ENCODE measurements at places on chromosomes 3 and 15. TPM values are rescaled to one million over a fixed set of nuclear protein-coding genes. Genes with fewer than 3 reads are reported as not detected.
A peak's percentile ranks its signal among the peaks of the same experiment; 100 is the strongest.

DNA sequence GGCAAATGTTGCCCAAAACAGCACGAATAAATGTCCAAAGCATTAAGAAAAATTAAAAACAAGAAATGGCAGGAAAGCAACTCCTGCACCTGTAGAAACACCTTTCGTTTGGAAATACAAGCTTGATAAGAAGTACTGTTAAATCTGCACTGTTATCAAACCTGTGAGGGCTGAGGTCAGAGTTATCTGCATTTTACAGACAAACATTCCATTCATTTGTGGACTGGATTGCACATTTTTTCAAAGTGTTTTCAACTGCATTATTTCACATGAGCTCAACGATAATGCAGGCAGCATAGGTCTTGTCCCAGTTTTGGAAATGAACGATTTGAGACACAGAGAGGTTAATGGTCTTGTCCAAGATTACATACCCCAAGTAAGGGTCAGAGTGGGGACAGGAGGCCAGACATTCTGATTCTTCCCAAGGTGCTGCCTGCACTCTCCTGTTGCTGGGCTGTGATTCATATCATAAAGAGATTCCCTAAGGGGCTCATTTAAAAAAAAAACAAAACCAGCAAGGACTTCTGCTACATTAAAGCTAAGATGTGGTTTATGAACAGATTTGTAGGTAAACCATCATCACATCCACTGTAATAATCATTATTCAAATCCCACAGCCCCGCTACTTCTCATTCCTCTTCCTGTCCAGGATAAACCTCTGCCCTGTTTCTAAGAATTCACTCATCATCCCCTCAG is 13.0 kb downstream of the GUCA1C start:
- no peak for DNase-seq

- DNase-seq: no peak
These were observed 3.6 kb downstream of the SOX14 start for GRCh38 chr3:137767538-137768360.

DNA sequence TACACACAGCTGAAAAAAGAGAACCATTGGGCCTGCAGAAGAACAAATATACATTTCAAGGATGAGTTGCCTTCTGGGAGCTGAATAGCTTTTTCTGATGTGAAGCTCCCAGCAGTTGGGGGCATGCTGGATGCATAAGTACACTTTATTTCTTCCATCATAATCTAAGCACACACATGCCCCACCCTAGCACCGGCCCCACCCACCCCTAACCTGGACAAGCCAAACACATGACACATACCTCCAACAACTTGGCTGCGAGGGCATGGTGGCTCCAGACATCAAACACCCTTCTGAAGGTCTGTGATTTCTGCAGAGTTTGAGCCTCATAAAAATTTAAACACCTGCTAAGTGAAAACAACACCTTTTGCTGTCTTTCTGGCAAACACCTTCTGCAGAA is 307.2 kb upstream of the TRIM42 start:
- no peak for DNase-seq

DNA sequence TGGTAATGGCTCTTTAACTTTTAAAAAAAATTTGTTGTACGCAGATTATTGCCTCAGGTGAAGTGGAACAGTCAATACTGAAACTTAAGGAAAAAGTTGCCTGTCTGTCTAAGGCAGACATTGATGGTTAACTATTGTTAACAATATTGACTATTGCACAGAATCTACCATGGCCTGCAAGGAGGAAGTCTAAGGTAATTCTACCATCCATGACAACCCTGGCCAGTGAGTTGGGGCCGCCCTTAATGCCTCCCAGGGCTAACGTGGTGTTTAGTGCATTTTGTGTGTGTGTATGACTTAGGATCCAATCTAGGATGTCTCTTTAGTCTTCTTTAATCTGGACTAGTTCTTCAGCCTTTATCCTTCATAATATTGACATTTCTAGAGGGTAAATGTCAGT is 2.1 kb upstream of the CPB1 start:
- DNase-seq: no peak

DNA sequence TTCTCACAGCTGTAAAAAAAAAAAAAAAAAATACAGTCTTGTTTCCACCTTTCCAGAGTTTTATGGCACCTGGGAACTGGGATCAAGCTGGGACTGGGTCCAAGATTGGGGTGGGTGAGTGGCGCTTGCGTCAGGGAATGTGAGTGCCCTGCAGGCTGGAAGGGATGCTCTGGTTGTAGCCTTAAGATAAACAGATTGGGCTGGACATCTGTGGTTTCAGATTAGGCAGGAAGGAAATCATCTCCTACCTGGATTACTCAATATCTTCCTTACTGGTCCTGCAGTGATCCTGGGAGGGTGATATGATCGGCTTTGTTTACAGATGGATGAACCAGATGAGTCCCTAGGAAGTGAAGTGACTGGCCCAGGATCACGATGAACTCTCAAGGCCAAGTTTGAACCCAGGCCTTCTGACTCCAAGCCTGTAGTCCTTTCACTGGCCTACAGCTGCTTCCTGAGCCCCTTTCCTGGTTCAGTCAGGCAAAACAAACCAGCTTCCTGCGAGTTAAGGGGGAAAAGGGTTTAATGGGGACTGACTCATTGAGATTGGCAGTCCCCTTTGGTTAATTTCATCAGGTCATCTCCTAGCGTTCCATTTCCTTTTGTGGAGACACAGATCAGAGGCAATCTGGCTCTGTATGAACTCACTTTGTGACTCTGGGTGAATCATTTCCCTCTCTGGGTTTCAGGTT is 179.8 kb downstream of the THSD4 start:
- no peak for DNase-seq

DNA sequence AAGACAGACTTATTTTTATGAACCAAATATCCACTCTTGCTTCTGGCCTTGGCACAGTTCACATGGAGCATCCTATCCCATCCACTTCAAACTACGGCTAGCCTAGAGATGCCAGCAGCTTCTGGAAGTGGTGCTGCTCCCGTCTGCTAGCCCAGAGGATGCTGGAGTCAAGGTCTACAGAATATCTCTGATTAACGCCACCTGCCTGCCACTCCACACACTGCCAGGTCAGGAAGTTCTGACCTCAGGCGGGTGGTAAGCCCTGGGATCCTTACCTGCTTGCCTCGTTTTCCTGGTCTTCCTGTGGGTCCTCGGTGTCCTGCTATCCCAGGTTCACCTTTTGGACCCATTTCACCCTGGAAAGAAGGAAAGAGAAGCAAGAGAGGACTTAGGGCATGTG is 42.9 kb downstream of the EAF1 start:
- DNase-seq: no peak

GRCh38 chr3:43627360-43627759 is 5.5 kb upstream of the ANO10 start:
- DNase-seq: no peak

- no peak for DNase-seq
These were observed 17.3 kb downstream of the HDAC11 start for GRCh38 chr3:13497386-13497785.

DNA sequence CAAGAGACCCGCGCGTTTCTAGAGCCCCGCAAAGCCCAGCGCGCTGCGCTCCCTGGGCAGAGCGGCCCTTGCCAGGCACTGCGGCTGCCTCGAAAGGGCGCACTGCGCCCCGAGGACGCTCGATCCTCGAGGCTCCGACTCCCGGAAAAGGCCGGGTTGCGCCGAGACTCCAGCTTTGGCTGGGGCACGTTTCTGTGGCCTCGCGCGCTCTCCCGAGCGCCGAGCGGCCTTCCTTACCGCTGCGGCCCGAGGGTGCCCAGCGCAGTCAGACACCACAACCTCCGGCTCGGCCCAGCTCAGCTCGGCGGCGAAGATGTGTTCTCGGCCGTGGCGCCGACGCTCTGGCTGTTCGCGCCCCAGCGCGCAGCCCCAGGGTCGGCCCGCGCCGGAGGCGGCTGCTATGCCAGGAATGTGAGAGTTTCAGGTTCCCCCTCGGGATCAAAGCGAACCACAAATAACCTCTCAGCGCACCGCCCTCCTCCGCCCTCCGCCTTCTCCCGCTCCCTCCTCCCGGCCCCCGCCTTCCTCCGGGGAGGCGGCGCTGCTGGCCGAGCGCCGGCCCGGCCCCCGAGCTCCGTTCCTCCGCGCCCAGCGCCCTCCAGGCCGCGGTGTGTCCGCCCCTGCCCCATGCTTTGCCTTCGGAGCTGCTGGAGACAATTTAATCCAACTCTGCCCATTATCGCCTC is at the start of gene AMOTL2:
TSS of gene AMOTL2 (minus strand) at position 343 of the 686 bp plus-strand sequence. CDS start 3,014 bp downstream, outside the sequence.
- peak; percentile 23 for DNase-seq

- no peak for DNase-seq
These were observed 74.8 kb upstream of the P2RY1 start for GRCh38 chr3:152760024-152760563.

DNA sequence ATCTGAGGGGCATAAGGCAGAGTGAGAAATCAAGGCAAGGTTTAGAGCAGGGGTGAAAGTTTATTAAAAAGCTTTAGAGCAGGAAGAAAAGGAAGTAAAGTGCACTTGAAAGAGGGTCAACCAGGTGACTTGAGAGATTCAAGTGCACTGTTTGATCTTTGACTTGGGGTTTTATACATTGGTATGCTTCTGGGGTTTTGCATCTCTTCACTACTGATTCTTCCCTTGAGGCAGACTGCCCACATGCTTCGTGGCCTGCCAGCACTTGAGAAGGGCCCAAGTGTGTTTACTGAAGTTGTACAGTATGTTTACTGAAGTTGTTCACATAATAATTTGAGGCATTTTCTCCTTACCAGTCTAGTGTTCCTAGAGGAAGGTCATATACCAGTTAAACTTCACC is 367.0 kb upstream of the UBE2E2 start:
- DNase-seq: no peak

- DNase-seq: no peak
These were observed 46.3 kb downstream of the ZBTB20 start for GRCh38 chr3:115100806-115101205.

- DNase-seq: no peak
These were observed 19.1 kb downstream of the KBTBD8 start for GRCh38 chr3:67017211-67017610.

DNA sequence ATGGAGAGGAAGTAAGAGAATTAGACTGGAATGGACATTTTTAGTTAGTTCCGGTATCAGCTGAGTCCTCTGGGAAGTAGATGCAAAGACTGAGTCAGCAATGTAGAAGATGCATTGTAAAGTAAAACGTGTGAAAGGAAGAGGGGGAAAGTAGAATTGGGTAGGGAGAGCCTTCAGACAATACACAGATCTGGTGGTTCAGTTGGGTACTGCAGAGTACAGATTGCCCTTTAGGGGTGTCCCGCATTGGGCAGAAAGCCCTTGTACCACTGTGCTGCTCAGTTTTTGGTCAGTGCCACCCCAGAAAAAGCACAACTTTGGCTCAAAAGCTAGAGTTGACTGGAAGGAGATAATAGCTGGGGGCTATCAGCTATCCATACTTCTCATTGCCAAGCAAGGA is 247.4 kb downstream of the KBTBD8 start:
- no peak for DNase-seq

GRCh38 chr3:39291903-39292329 is 12.1 kb upstream of the CX3CR1 start:
- DNase-seq: peak; percentile 82

DNA sequence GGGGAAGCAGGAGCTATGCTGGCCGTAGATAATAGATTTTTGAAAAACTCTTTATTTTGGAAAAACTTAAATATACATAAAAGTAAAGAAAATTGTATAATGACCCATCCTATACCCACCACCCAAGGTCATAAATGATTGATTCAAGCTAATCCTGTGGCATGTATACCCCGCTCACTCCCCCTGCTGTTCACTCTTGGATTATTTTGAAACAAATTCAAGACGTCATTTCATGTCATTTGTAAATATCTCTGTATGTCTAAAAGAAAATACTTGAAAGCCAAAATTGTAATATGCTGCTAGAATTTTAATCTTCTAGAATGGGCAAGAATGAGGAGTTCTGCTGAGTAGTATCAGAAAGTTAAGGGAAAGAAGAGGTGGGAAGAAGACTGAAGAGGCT is 241.7 kb downstream of the FEZF2 start:
- DNase-seq: no peak

DNA sequence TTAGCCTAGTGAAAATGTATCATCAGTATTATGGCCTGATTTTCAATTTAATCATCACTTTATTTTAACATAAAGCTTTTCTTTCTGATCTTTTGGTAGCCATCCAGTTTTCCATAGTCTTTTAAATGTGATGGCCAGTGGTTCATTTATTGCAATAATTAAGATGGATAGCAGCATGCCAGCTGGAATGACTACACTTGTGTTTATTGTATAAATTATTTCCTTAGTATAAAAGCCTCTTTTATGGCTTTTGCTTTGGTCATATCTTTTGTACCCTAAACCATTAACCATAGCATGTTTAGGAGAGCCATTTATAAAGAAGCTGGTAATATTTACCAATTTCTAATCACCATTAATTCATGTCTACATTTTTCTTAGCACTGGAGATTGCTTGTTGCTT is 31.7 kb downstream of the ALCAM start:
- DNase-seq: no peak

GRCh38 chr3:13578251-13578650 is 29.3 kb downstream of the FBLN2 start:
- DNase-seq: no peak

DNA sequence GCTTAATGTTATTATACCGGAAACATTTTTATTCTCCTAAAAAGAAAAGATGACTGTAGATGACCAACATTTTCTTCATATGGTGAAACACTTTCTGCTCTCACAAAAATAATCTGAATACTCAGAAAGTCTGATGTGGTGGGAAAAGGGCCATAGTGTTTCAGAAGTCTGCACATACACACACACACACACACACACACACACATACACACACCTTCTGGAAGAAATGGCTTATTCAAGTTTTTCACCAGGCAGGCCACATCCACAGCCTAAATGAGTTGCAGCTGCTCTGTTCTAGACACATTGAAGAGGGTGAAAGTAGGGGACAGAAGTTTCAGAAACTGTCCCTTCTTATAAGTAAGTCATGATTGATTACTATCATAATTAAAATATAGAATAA is 220.0 kb downstream of the ZMAT3 start:
- no peak for DNase-seq

GRCh38 chr3:105904678-105905284 is 36.0 kb upstream of the CBLB start:
- DNase-seq: no peak

C3orf85 gene
- not detected for total RNA-seq

LRRC49 gene
- total RNA-seq: 0.41 TPM

DNAH12 gene
- total RNA-seq: 0.26 TPM

ZNF660 gene
- total RNA-seq: 1.5 TPM

ITIH4 gene
- total RNA-seq: 24.5 TPM

ROBO2 gene
- not detected for total RNA-seq

TNNC1 gene
- 10.8 TPM for total RNA-seq

CEMIP gene
- total RNA-seq: 0.05 TPM

DPPA4 gene
- total RNA-seq: 0.86 TPM

SEMA3G gene
- 0.16 TPM for total RNA-seq

GOLGA8Q gene
- 1.0 TPM for total RNA-seq

PRR20G gene
- total RNA-seq: not detected

FRG2C gene
- not detected for total RNA-seq

CKMT1A gene
- total RNA-seq: not detected

CCDC80 gene
- not detected for total RNA-seq

ROBO1 gene
- total RNA-seq: 6.7 TPM

ELL3 gene
- total RNA-seq: 4.3 TPM

KCNMB2 gene
- not detected for total RNA-seq

GALK2 gene
- 37.8 TPM for total RNA-seq

CCNB2 gene
- 65.9 TPM for total RNA-seq

HTR3E gene
- total RNA-seq: not detected
